ENCODE measurements at places on chromosomes 6 and 20.

- no peak for DNase-seq
Observed at GRCh38 chr6:32960563-32960962, 7.7 kb upstream of the HLA-DMA start.

- DNase-seq: no peak
Observed at GRCh38 chr20:944774-945410, 28.8 kb upstream of the ANGPT4 start.

- no peak for DNase-seq
Observed at GRCh38 chr20:24781418-24781980, 167.6 kb upstream of the CST7 start.

GRCh38 chr6:34200340-34200971 is 36.2 kb upstream of the HMGA1 start:
- DNase-seq: no peak

GRCh38 chr20:52826722-52827121 is 145.4 kb upstream of the TSHZ2 start:
- no peak for DNase-seq

GRCh38 chr6:161268531-161269210 is 5.2 kb downstream of the AGPAT4 start:
- no peak for DNase-seq

DNA sequence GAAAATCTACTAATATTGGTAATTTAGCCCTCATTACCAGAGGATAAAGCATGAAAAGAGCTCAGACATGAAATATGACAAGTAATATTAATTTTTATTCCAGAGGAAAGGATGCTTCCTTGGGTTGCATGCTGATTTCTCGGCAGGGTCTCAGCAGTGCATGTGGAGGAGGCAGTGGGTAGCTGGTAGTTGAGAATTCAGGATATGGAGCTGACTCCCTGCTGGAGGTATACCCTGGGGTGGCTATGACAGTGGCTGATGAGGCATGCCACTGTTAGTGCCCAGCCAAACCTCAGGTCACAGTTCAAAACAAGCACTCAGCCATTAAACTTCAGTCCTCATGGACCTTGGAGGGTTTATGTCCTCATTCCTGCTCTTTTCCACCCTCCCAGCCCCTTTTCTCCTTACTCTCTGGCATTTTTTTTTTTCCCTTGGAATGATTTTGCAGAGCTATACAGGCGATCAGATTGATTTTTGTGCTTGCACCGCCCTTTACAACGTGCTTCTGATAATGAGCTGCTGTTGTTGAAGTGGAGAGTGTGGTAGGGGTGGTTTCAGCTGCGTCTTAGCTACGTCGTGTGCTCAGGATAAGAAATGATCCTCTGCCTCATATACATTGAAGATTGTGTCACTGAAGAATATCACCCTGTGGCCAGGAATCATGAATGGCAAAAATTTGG is 761.9 kb upstream of the MMS22L start:
- DNase-seq: no peak

GRCh38 chr6:54719633-54720032 is 126.9 kb upstream of the FAM83B start:
- no peak for DNase-seq

- no peak for DNase-seq
Observed at GRCh38 chr6:37525460-37526357, 26.0 kb upstream of the CCDC167 start.

GRCh38 chr6:39380837-39381549 is 58.5 kb upstream of the KCNK16 start:
- DNase-seq: no peak

- no peak for DNase-seq
Observed at GRCh38 chr20:36498386-36499179, 42.7 kb upstream of the MYL9 start.

- DNase-seq: no peak
Observed at GRCh38 chr6:55812509-55812908, 62.9 kb downstream of the BMP5 start.

- DNase-seq: no peak
Observed at GRCh38 chr20:17210983-17211382, 15.9 kb upstream of the PCSK2 start.

DNA sequence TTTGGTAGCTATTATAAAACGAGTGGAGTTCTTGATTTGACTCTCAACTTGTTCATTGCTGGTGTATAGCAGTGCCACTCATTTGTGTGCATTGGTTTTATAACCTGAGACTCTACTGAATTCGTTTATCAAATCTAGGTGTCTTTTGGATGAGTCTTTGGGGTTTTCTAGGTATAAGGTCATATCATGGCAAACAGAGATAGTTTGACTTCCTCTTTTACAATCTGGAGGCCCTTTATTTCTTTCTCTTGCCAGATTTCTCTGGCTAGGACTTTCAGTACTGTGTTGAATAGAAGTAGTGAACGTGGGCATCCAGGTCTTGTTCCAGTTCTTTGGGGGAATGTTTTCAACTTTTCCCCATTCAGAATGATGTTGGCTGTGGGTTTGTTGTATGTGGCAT is 38.8 kb downstream of the SUMO4 start:
- no peak for DNase-seq

- no peak for DNase-seq
Observed at GRCh38 chr6:107735906-107736635, 88.0 kb downstream of the SCML4 start.

Data from stimulated activated CD4-positive, alpha-beta T cell treated with anti-CD3 and anti-CD28 coated beads, Interleukin-4, amount 100 ng/mL, for 48 hours (primary cell).